ENCODE measurements at places on chromosomes 2 and 18.

GRCh38 chr2:178258916-178259315 is 64.6 kb downstream of the OSBPL6 start:
- DNase-seq, result no peak

DNA sequence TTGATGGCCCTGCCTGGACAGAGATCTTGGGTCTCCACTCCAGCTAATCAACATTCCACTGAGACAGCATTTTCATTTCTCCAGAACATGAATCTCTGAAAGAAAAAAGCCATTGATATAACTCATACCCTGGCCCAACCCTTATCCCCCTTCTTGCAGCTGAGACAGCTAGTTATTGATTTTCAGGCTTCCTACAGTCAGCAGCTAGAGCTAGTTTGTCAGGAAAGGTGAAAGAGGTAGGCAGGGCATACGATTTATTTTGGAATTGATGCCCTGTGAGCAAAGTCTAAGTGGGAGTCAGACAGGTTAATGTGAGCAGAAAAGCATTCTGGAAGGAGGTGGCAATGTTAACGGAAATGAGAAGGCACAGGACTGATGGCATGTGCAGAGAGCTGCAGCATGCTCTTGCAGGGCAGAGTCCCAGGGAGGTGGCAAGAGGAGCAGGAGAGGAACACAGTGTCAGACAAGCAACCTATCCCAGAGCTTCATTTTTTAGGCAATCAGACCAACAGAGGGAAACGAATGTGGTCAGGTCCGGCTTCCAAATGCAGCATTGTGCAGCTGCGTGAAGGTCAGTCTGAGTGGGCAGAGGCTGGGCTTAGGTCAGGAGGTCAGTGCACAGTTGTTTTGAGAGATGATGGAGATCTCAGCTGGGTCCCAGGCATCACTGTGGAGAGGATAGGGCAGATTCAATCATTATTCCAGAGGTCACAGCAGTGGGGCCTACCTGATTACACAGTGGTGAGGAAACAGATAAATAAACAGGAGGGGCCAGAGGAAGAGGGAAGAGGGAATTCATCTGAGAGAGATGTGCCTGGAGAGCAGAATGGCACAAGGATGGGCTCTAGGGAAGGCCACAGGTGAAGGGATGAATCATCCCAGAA is 134.8 kb downstream of the CMPK2 start:
- no peak for DNase-seq

DNA sequence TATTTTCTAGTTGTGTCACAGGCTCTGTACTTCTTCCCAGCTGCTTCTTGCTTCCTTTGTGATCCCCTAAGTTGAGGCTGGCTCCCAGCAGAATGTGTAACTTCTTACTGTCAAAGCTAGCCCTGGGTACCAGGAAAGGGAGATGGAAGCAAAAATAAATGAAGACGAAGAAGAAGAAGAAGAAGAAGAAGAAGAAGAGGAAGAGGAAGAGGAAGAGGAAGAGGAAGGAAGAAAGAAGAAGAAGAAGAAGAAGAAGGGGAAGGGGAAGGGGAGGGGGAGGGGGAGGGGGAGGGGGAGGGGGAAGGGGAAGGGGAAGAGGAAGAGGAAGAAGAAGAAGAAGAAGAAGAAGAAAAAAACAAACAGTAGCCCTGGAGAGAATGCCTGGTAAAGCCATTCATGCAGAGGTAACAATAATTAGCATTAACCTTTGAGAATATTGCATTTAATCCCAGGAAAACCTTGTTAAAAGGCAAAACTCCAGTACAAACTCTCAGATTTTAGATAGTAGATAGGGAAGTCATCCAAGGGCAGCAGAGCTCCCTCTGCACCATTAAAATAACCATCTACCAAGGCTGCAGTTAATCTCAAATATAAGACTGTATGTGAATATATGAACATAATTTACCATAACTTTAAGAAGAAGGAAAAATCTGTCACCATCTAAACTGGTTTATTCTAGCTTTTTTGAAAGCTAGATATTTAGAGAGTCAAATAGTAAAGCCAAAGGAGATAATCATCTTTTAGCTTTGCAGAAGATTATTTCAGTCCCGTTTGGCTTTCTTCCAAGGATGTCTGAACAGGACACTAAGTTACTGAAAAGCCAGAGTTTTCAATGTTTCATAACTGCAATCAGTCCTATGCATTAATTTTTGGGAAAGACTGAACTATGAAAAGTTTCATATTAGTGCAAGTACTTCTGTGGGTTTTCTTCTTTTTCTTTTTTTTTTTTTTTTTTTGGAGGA is 44.3 kb upstream of the FBXO11 start:
- no peak for DNase-seq

- DNase-seq, result peak; percentile 32
These were observed 147.3 kb upstream of the DLX2 start for GRCh38 chr2:172249986-172250385.

DNA sequence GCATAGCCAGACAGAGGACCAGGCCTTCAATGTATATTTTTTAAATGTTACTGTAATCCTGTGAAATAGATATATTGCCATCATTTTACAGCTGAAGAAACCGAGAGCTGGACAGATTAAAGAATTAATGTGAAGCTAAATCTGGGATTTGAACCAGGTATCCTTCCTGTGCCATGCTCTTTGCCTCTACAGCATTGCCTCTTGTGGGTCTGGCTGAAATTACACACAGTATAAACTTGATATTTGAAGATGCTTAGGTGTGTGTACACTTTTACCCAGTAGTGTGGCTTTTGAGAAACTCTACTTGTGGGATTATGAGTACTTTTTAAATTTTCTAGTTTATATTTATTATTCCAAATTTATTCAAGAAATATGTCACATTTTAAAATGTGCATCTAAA is 264.5 kb downstream of the CNTNAP5 start:
- DNase-seq, result no peak
